Astrocyte of the spinal cord (primary cell): ENCODE measurements at places on chromosomes 12 and 14.
A peak's percentile ranks its signal among the peaks of the same experiment; 100 is the strongest.

- DNase-seq, result peak; percentile 60
These were observed 181.7 kb downstream of the NPAS3 start for GRCh38 chr14:33120341-33120740.

GRCh38 chr14:92563765-92564285, 50.2 kb downstream of the RIN3 start:
- DNase-seq, result no peak

GRCh38 chr12:123064885-123065619, 84.6 kb downstream of the ARL6IP4 start:
- DNase-seq, result no peak

GRCh38 chr14:53735916-53736315, 220.7 kb downstream of the BMP4 start:
- DNase-seq, result no peak

DNA sequence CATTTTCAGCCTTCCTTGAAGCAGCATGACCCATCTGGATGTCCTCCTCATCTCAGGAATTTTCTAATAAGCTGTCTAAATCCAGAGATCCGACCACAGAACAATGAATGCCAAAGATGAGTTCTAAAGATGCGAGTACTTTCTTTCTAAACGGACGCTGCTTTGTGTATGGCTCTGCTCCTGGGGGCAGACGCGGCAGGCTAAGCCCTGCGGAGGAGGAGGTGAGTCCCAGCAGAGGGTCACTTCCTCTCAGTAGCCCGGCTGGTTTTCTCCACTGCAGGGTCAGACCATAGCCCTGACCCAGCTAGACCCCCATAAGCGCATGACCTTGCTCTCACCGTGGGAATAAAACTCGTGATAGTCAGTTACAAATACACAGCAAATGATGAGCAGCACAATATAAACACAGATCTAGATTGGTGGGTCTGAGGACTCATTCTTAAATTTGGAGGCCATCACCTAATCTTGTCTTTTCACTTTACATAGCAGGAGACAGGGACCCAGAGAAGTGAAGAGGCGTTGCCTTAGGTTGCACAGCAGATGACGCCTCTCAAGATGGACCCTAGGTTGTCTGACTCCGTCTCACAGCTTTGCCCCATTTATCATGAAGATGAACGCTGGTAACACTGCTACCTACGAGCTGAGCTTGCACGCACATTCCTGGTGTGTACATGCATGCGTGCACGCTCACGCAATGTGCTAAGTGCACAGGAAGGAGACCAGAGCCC, 16.6 kb downstream of the SSH1 start:
- peak; percentile 69 for DNase-seq

- no peak for DNase-seq
These were observed 37.1 kb upstream of the AMN1 start for GRCh38 chr12:31765931-31766330.

DNA sequence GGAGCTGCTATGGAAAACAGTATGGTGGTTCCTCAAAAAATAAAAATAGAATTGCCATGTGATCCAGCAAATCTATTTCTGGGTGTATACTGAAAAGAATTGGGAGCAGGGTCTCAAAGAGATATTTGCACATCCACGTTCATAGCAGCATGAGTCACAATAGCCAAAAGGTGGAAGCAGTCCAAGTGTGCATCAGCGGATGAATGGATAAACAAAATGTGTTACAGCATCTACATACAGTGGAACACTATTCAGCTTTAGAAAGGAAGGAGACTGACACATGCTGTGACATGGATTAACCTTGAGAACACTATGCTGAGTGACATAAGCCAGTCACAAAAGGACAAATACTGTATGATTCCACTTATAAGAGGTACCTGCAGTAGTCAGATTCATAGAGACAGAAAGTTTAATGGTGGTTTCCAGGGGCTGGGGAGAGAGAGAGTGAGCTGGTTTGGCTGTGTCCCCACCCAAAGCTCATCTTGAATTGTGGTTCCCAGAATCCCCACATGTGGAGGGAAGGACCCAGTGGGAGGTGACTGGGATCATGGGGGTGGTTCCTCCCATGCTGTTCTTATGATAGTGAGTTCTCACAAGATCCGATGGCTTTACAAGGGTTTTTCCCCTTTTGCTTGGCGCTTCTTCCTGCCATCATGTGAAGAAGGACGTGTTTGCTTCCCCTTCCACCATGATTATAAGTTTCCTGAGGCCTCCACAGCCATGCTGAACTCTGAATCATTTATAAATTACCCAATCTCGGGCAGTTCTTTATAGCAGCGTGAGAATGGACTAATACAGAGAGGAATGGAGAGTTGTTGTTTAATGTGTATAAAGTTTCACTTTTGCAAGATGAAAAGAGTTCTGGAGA, 17.6 kb upstream of the TBC1D30 start:
- peak; percentile 41 for DNase-seq

DNA sequence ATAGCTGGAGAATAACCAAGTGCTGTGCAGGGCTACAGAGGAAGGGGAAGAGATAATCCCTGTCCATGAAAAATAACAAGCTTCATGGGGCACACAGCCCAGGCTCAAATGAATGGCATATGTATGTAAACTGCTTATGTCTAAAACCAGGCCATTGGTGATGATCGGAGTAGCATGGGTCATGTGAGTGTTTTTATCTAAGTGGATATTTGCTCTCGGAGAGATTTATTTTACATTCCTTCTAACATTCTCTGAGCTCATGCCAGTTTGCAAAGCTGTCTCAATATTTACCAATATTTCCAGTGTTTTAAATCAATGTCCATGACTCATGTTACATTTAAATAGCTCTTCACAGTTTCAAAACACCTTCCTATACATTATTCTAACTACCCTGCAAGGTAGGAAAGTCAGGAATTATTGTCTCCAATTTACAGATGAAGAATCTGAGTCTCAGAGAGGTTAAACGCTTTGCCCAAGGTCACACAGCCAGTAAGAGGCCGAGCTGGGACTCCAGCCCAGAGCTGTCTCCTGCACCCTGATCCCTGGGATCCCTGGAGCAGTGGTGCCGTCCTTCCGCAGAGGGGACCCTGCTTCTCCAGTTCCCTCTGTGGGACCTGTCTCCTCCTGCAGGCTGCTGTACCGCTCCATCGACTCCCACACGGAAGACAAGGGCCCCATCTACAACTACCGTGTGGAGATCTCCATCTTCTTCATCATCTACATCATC, 186.7 kb upstream of the FKBP4 start:
- DNase-seq, result no peak

DNA sequence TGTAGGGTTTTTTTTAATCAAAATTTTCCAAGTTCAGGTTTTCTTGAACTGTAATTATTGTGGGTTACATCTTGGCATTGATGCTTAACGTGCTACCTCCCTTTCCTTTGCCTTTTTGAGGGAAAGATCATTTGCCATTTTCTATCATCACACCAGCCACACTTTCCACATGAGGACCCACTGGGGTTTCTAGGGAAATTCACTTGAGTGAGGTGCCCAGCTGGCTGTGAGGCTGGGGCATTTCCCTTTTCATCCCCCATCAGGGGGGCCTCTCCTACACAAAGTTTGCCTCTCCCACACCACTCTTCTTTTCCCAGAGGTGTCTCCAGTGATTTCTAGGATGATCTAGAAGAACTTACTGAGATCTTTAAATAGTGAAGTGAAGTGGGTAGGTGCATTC, 335.7 kb downstream of the BMP4 start:
- DNase-seq, result no peak

- DNase-seq, result no peak
These were observed 9.0 kb upstream of the YLPM1 start for GRCh38 chr14:74754157-74754556.

- no peak for DNase-seq
These were observed 559.0 kb downstream of the GALC start for GRCh38 chr14:87434011-87434410.

GRCh38 chr12:19125325-19125724, 4.2 kb upstream of the PLEKHA5 start:
- DNase-seq, result peak; percentile 26

DNA sequence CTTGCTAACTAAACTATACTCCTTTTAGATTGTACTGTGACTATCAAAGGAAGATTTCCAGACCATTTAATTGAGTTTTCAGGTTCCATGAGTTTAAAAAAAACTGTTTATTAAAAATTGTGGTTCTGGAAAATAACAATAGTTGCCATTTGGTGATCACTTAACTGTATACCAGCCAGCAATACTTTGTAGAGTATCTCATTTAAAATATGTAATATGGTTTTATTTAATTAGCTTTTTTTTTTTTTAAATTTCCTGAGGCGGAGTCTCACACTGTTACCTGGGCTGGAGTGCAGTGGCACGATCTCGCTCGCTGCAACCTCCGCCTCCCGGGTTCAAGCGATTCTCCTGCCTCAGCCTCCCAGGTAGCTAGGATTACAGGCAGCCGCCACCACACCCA, 7.4 kb downstream of the MARK3 start:
- DNase-seq, result no peak

DNA sequence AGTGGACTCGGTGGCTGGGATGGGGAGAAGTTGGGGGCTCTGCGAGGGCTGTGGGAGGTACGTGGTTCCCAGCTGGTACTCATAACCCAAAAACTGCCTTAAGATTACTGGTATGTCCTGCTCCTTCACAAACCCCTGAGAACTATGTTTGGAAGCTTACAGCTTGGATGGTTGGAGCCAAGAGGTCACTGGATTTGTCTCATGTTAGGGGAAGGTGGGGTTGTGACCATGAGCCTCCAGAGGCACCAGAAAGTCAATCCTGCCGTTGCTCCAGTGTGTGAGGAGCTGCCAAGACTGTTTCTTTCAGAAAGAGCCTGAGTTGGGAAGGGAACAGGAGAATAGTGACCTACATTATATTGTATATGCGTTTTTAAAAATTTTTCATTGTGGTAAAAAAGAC, 33.5 kb downstream of the TEAD4 start:
- no peak for DNase-seq

- peak; percentile 88 for DNase-seq
These were observed 53.5 kb upstream of the BEGAIN start for GRCh38 chr14:100640471-100641273.

DNA sequence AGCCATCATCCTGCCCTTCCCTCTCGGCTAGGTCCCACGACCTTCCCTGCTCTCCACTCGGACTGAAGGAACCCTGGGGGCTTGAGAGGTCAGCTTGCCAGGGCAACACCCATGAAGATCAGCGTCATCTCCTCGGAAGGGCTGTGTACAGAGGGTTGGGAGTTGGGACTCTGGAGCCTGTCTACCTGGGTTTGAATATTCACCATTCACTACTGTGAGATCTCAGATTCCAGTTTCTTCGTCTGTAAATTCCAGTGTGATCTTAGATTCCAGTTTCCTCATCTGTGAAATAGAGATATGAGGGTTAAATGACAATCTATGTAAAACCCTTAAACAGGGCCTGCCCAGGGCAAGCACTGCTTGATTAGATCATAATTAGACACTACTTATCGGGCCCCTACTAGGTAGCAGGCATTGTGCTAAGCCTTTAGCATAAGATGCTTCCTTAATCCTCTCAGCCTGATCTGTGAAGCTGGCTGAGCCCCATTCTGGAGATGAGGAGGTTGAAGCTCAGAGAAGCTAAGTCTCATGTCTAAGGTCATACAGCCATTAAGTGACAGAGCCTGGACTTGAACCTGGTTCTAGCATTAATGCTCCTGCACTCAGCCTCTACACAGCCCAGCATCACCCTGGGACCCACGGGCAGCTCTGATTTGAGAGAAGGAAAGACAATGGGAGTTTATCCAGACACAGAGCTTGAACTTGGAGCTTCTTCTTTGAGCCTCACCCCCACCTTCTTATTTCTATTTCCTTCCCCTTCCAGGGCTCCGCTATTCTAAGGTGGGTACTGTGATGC, 612 bp upstream of the ZDHHC22 start:
- DNase-seq, result no peak

DNA sequence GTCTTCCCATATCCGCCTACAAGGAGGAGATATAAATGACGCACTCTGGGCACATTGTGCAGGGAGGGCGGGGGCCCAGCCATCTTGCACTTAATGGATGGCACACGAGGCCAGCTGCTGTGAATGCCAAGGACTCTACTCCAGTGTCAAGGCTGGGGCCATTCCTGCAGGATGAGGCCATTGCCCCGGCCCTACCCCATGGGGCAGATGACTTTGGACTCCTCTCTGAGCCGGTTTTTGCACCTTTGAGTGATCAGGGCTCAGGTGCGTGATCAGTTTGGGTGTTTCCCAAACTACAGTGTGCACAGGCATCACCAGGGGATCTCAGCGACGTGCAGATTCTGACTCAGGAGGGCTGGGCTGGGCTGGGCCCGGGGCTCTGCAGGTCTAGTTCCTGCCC, 16.1 kb downstream of the MMAB start:
- DNase-seq, result no peak

- no peak for DNase-seq
These were observed 169.3 kb downstream of the KTN1 start for GRCh38 chr14:55749201-55749812.

DNA sequence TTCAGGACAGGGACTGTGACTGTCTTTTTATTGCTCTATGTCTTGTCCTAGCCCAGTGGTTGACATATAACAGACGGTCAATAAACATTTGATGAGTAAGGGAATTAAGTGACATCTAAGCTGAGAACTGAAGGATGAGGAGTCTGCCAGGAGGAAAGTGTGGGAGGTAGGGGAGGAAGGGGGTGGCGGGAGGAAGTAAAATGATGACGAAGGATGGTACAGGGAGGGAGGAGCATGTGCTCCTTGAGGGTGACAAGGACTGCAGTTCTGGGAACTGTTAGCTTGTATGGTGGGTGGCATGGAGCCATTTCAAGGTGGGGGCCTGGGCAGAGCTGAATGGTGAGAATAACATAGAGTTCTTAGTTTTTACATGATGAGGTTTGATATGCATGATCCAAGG, 64.4 kb downstream of the RGS6 start:
- DNase-seq, result no peak

DNA sequence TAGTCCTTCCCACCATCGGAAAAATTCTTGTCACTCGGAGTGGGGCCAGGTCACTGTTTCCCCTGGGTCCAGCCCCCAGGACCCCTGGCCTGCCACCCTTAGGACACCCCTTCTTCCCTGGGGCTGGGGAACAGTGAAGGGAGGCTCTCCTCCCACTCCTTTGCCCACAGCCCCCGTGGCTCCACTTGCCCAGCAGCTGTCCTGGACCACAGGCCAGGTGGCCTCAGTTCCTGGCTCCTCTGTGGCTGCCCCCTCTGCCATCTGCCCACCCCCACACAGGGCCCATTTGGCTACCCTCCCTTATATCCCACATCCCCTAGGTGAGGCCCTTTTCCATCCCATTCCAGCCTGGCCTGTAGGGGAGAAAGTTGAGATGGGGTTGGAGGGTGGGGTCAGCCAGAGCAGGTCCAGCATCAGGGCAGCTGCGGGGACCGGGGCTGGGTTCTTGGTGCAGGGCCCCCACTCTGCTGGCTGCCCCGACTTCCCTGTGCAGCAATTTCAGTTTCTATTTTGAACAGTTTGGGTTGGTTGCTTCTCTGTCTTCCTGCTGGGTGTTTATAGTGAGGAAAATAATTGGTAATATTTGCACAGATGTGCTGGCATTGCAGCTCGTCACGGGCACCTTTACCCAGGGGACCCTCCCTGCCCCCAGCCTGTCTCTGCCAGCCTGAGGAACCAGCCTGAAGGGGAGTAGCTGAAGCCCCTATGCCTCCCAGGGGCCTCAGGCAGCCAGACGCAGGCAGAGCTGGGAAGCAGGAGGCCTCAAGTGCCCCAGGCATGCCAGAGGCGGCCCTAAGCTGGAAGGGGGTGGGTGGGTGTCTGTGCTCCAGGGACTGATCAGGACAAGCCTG, 23.4 kb downstream of the SYNDIG1L start:
- no peak for DNase-seq
